ENCODE measurements at places on chromosomes 4 and X. TPM values are rescaled to one million over a fixed set of nuclear protein-coding genes. Genes with fewer than 3 reads are reported as not detected.

The NDST4 gene
- not detected for total RNA-seq

GRCh38 chrX:56268888-56269287 lies 36.7 kb downstream of the KLF8 start:
- DNase-seq, result no peak

GRCh38 chrX:55119712-55120111 lies 30.9 kb downstream of the PAGE2 start:
- no peak for DNase-seq

GRCh38 chrX:150893936-150894335 lies 4.5 kb downstream of the CD99L2 start:
- DNase-seq, result no peak

DNA sequence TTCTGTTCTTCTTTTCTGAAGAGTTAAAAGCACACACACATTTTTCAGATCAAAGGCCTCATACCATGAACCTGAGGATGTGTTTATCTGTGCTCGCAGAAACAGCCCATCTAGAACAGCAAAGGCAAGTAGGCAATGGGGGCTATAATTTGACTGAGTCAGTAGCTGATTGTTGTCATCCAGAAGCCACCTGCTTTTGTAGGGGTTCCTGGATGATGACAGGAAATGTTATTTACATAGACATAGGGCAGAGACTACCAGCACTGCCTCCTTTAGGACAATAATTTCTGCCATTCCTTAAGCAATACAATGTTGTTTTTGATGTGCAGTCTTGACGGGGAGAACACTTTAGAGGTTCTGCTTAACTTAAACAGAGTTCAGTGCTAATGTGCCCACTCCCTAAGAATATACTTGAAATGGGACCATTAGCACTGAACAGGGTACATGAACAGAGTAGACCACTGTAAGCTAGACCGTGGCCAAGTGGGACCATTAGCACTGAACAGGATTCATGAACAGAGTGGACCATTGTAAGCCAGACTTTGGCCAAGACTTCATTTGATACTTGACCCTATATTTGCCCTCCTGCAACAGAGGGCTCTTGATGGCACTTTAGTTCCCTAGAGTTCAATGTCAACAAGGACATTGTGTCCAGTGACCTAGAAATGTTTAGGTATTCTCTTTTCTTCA lies 42.8 kb upstream of the CCSER1 start:
- no peak for DNase-seq

The ARR3 gene
- not detected for total RNA-seq

DNA sequence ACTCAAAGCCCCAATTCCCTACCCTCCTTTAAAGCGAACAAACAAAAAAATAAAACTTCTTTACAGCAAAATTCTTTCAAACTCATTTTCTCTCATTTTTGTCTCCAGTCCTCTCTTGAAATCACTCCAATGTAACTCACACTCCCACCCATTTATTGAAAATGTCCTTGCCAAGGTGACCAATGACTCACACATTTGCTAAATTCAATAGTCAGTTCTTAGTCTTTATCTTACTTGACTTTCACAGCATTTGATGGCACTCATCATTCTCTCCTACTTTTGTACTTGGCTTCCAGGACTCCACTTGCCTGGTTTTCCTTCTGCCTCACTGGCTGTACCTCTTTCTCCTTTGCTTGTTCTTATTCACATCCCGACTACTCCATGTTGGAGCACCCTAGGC lies 19.9 kb downstream of the CC2D2A start:
- DNase-seq, result no peak

The PPP2R2C gene
- total RNA-seq, result not detected

- DNase-seq, result no peak
These were observed 1592.7 kb downstream of the TECRL start for GRCh38 chr4:62816566-62816965.

The ADH5 gene
- total RNA-seq, result 243 TPM

The CCDC120 gene
- total RNA-seq, result not detected

- no peak for DNase-seq
These were observed 177.1 kb downstream of the DLG3 start for GRCh38 chrX:70621743-70622142.

The EMCN gene
- total RNA-seq, result 0.22 TPM

The TIMP1 gene
- total RNA-seq, result 4,277 TPM

GRCh38 chrX:14718403-14718802 lies 154.5 kb downstream of the FANCB start:
- peak; percentile 6 for DNase-seq

GRCh38 chrX:72201836-72202536 lies 20.4 kb downstream of the PIN4 start:
- DNase-seq, result peak; percentile 84

The ASB9 gene
- not detected for total RNA-seq

GRCh38 chr4:110637408-110638088 lies 14.7 kb upstream of the PITX2 start:
- DNase-seq, result peak; percentile 27

The SERPINA7 gene
- not detected for total RNA-seq

DNA sequence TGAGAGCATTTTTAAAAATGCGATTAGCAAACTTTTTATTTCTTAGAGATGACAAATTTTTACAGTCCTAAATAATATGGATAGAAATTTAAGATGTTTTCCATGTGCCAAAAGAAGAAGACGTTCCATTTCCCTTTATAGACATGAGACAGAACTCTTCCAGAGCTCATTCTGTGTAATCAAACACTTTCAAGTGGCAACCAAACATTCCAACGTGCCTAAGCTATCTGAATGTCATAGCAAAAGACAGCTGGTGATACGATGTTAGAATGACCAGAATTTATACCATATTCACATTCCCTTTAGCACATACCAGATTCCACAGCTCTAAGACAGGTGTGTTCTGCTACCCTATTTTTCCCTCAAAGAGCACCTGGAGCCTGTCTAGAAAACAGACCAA lies 133.2 kb downstream of the ENOX2 start:
- DNase-seq, result no peak

- peak; percentile 45 for DNase-seq
These were observed 44.7 kb downstream of the MAGEB17 start for GRCh38 chrX:16212024-16212423.

GRCh38 chr4:5998333-5998936 lies 19.8 kb downstream of the C4orf50 start:
- DNase-seq, result peak; percentile 72

- no peak for DNase-seq
These were observed 38.6 kb upstream of the NEIL3 start for GRCh38 chr4:177271091-177271490.

All from GM23248 (cell line).